ENCODE measurements at places on chromosomes 4 and X. TPM values are rescaled to one million over a fixed set of nuclear protein-coding genes. Genes with fewer than 3 reads are reported as not detected.

The SH2D1A gene
- not detected for polyA plus RNA-seq

The ADRA2C gene
- 2.0 TPM for polyA plus RNA-seq

The RRH gene
- not detected for polyA plus RNA-seq

The CLTRN gene
- polyA plus RNA-seq: 1.6 TPM

The ZNF711 gene
- polyA plus RNA-seq: 10.1 TPM

The DGAT2L6 gene
- not detected for polyA plus RNA-seq

The GAB3 gene
- polyA plus RNA-seq: 0.59 TPM

The UGT2A1 gene
- not detected for polyA plus RNA-seq

The FDCSP gene
- polyA plus RNA-seq: not detected

The ARSJ gene
- 0.27 TPM for polyA plus RNA-seq

The NEIL3 gene
- polyA plus RNA-seq: 1.8 TPM

The EFNB1 gene
- 21.3 TPM for polyA plus RNA-seq

The CSN1S1 gene
- polyA plus RNA-seq: not detected

The FOXR2 gene
- polyA plus RNA-seq: not detected

The MAGEA11 gene
- not detected for polyA plus RNA-seq

The VEGFD gene
- polyA plus RNA-seq: not detected

The CSAG2 gene
- 3.8 TPM for polyA plus RNA-seq

The ADH7 gene
- not detected for polyA plus RNA-seq

The NHS gene
- polyA plus RNA-seq: 1.7 TPM

The PHOX2B gene
- not detected for polyA plus RNA-seq

The TMSB15C gene
- polyA plus RNA-seq: 3.7 TPM

The PPEF2 gene
- not detected for polyA plus RNA-seq

The LRP2BP gene
- 0.70 TPM for polyA plus RNA-seq

The FAM47A gene
- not detected for polyA plus RNA-seq

The SLC16A2 gene
- 5.7 TPM for polyA plus RNA-seq

The NKX1-1 gene
- polyA plus RNA-seq: not detected

The TBCK gene
- polyA plus RNA-seq: 8.6 TPM

The PABPC1L2A gene
- 2.7 TPM for polyA plus RNA-seq

The ANK2 gene
- polyA plus RNA-seq: 27.1 TPM

The GIMD1 gene
- not detected for polyA plus RNA-seq

The USP17L11 gene
- polyA plus RNA-seq: not detected

The MAGEA10 gene
- not detected for polyA plus RNA-seq

The NXF3 gene
- polyA plus RNA-seq: not detected

The CXorf51A gene
- not detected for polyA plus RNA-seq

The GPAT3 gene
- 0.36 TPM for polyA plus RNA-seq

The TACR3 gene
- polyA plus RNA-seq: not detected

The DKK2 gene
- polyA plus RNA-seq: 0.64 TPM

The SMIM10 gene
- 2.1 TPM for polyA plus RNA-seq

The LONRF3 gene
- polyA plus RNA-seq: 0.20 TPM

The LRIT3 gene
- polyA plus RNA-seq: not detected

The HSPA4L gene
- polyA plus RNA-seq: 1.6 TPM

The AR gene
- polyA plus RNA-seq: 0.51 TPM

The NKX3-2 gene
- 0.25 TPM for polyA plus RNA-seq

The NLGN3 gene
- polyA plus RNA-seq: 27.3 TPM

The TMEM47 gene
- 4.6 TPM for polyA plus RNA-seq

Measured in brain (organoid and tissue), 16 donors.